Kidney tubule cell (primary cell): ENCODE measurements at places on chromosomes 12 and 14.

GRCh38 chr12:75478116-75478794 lies 2.3 kb upstream of the GLIPR1 start:
- no peak for DNase-seq

- no peak for DNase-seq
Measured at GRCh38 chr12:25592725-25593495, 39.8 kb upstream of the LMNTD1 start.

GRCh38 chr14:50607761-50608160 lies 47.8 kb downstream of the ATL1 start:
- no peak for DNase-seq

DNA sequence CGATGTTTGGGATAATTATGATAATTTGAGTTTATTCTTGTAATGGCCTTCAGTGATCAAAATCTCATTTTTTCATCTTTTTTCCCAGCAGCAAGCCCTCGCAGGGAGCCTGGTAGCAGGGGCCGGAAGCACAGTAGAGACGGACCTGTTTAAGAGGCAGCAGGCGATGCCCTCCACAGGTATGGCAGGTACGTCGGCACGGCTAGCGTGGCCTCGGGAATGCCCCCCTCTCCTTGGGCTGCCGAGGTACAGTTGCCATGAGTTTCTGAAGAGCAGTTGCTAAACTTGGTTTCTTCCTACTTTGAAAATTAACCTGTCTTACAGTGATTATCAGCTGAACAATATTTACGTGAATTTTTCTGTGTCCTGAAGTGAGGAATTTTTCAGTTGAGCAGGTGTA lies 29.9 kb downstream of the EP400 start:
- DNase-seq, result no peak

- peak; percentile 40 for DNase-seq
Measured at GRCh38 chr12:46265102-46265501, 3.7 kb downstream of the SLC38A1 start.

- DNase-seq, result peak; percentile 35
Measured at GRCh38 chr12:103780093-103780440, 61.0 kb downstream of the NT5DC3 start.

GRCh38 chr12:112430929-112431328 lies 12.2 kb downstream of the PTPN11 start:
- DNase-seq, result no peak

- DNase-seq, result no peak
Measured at GRCh38 chr12:11825278-11825677, 175.8 kb downstream of the ETV6 start.
